ENCODE measurements at places on chromosomes 1 and 21.

DNA sequence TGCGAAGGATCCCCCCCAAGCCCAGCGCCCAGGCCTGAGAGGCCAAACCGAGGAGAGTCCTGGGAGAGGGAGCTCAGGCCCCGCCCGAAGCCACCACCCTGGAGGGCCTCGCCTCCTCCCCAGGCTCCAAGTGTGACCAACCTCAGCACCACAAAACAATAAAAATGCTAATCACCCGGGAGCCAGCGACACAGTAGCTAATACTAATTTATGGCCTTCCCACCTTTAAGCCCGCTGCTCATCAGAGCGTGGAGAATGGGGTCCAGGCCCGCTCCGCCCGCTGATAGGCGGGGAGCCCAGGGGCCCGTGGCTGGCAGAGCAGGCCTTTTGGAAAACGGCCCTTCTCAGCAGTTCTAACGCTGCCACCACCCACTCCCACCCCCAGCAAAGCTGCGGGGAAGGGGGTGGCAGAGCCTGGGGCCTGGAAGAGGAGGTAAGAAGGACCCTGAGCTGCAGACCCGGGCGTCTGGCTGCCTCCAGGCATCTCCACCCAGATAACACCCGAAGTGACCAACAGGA lies 20.4 kb upstream of the TAS1R2 start:
- no peak for DNase-seq

- DNase-seq: no peak
Measured at GRCh38 chr1:114473796-114474195, 37.2 kb downstream of the TRIM33 start.

GRCh38 chr1:228107636-228108035 lies 1.5 kb downstream of the MRPL55 start:
- DNase-seq: no peak

DNA sequence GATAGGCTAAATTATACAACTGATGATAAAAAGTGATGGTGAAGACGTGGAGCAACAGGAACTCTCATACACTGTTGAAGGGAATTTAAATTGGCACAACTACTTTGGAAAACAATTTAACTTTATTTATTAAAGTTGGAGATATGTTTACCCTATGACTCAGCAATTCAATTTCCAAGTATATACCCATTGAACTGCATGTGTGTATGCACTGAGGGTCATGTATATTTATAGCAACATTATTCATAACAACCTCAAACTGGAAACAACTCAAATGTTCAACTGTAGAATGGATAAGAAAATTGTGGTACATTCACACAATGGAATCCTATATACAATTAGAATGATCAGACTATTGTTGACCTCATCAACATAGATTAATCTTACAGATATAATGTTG lies 16.5 kb upstream of the BCAS2 start:
- DNase-seq: no peak

GRCh38 chr21:31682620-31683019 lies 23.1 kb downstream of the SOD1 start:
- DNase-seq: no peak
